HT-29 (cell line): ENCODE measurements at places on chromosomes 2 and 18. TPM values are rescaled to one million over a fixed set of nuclear protein-coding genes. Genes with fewer than 3 reads are reported as not detected.

DNA sequence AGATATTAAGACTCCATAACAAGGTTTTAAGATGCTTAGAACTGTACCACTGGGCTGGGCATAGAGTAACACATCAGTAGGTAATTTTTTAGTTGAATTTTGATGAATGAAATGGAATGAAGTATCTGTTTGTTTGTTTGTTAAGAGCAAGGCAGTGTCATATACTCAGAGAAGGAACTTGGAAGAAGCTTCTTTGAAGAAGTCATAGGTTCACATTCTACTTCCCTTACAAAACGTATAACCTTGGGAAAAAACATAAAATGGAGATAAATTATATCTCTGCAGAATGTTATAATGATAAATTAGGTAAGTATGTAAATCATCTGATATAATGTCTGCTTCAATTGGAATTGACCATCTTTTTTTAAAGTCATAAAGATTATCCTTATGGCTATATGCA, 122.1 kb upstream of the SLC39A10 start:
- DNase-seq: no peak

The MTIF2 gene
- 15.5 and 15.9 TPM in 2 replicates for total RNA-seq

The CHRNG gene
- total RNA-seq: not detected in 2 replicates

The SERPINB3 gene
- not detected in 2 replicates for total RNA-seq
